ENCODE measurements at places on chromosomes 12 and 14.

DNA sequence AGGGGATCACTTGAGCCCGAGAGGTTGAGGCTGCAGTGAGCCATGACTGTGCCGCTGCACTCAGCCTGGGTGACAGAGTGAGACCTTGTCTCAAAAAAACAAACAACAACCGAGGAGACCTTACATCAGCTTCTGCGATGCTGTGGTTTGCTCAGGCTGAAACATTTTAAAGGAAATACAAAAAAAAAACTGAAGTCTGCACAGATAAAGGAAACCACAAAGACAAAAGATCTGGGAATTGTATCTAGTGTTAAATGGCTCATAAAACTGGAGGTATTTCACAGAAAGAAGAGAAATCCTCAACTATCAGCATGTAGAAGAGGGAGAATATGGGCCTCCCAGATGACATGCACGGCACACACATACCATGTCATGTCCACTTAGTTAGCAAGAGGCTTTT lies 60.3 kb upstream of the VPS33A start:
- no peak for DNase-seq

DNA sequence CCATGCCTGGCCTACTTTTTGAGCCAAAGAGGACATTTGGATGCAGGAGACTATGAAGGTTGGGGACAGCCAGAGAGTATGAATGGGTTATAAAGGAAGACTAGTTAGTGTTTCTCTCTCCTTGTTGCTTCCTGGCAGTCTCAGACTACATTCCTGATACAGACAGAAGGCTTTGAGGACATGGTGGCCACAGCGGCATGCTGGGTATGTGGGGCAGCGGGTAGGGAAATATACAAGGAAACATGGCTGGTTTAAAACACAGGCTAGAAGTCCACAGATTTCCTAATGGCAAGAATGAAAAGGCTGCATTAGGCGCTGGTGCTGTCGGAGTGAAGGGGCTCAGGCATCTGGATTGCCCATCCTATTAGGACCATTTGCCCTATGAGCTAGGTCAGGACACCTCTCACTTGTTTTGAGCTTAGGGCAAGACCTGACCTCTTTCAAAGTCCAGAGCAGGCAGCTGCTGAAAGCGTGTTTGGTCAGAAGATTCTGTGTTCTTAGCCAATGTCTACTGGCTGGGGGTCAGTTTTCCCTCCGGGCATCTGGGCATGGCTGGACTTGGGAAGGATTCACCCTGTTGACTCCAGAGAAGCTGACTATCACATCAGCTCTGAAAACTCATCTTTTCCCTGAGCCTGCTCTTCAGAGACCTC lies 20.1 kb upstream of the FBXO21 start:
- no peak for DNase-seq

- no peak for DNase-seq
Observed at GRCh38 chr14:63535918-63536317, 7.3 kb downstream of the PPP2R5E start.

DNA sequence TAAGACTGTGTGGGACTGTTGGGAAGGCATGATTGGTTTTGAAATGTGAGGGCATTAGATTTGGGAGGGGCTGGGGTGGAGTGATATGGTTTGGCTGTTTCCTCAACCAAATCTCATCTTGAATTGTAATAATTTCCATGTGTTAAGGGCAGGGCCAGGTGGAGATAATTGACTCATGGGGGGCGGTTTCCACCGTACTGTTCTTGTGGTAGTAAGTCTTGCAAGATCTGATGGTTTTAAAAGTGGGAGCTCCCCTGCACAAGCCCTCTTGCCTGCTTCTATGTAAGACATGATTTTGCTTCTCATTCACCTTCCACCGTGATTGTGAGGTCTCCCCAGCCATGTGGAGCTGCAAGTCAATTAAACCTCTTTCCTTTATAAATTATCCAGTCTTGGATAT lies 76.6 kb upstream of the PPFIA2 start:
- DNase-seq, result no peak

DNA sequence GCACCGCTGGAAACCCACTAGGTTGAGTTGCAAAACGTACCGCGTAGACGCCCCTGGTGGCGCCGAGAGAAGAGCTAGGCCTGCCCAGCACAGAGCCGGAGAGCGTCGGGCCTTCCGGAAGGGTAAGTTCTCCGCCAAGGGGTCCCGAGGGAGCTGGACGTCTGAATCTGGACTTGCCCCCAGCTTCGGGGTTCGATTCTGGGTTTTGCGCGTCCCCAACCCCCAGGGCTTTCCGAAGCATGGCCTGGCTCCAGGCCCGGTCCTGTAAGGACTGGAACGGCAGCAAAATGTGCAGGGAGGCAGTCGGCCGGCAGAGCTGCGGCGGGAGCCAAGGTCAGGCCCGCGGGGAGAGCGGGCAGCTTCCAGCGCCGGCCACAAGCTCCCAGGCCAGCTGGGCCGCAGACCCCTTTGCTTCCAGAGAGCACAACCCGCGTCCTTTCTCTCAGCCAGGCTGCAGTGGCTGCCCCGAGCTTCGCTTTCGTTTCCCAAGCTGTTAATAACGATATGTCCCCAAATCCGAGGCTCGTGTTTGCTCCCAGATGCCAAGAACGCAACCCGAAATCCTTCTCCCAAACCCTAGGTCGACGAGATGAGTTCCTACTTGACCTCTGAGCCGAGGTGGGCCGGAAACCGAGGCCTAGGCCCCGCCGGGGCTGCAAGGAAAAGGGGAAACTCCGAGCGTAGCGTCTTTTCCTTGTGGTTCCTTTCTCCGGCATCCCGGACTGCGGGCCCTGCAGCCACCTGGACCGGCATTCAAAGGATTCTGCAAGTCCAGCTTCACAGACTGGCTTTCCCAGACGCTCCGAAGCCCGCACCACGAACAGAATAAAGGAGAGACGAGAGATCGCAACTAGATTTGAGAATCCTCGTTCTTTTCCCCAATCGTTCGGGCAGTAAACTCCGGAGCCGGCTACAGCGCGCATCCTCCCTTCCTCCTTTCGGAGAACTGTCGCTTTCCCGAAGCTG lies 3.2 kb upstream of the TBX5 start:
- DNase-seq, result no peak

DNA sequence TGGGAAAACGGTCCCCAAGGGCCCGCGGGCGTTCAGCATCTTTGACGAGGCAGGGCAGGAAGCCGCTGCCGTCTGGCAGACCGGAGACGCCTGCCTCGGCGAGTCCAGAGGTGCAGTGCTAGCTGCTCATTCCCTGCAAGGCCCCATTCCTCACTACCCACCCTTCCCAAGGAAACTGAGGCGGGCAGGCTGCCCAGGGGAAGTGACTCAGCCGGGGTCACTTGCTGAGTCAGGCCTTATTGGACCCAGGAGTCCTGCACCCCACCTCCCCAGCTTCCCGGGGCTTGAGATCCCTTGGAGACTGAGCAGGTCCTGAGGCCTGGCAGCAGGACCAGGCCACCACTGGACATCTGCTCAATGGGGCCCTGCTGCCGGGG lies 3.7 kb downstream of the SH2B3 start:
- DNase-seq, result no peak

DNA sequence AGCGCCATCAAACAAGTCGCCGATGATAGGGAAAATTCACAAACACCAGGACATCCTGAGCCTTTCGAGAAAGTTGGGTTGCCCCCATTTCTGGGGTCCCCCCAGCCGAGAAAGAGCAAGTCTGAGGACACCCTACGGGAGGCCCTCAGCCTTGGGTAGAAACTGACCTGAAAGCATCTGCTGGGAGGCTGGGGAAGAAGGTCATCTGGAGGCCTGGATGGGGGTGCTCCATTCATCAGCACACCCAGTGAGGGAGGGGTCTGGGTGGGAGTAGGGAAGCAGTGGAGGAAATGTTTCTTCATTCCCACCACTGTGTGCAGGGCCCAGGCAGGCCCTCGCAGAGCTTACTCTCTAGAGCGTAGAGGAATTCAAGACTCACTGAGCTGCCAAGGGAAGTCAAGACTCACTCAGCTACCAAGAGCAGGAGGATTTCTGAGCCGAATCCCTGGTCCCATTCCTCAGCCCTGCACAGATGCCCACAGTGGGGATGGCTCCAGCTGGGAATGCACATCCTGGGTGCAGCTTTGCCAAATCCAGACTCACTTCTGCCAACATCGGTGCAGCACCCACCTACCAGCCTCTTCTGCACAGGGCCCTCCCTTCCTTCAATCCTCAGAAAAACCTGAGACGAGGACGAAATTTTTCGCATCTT lies 38.1 kb downstream of the DIO3 start:
- no peak for DNase-seq

GRCh38 chr14:31936115-31936514 lies 141.0 kb upstream of the ARHGAP5 start:
- no peak for DNase-seq

DNA sequence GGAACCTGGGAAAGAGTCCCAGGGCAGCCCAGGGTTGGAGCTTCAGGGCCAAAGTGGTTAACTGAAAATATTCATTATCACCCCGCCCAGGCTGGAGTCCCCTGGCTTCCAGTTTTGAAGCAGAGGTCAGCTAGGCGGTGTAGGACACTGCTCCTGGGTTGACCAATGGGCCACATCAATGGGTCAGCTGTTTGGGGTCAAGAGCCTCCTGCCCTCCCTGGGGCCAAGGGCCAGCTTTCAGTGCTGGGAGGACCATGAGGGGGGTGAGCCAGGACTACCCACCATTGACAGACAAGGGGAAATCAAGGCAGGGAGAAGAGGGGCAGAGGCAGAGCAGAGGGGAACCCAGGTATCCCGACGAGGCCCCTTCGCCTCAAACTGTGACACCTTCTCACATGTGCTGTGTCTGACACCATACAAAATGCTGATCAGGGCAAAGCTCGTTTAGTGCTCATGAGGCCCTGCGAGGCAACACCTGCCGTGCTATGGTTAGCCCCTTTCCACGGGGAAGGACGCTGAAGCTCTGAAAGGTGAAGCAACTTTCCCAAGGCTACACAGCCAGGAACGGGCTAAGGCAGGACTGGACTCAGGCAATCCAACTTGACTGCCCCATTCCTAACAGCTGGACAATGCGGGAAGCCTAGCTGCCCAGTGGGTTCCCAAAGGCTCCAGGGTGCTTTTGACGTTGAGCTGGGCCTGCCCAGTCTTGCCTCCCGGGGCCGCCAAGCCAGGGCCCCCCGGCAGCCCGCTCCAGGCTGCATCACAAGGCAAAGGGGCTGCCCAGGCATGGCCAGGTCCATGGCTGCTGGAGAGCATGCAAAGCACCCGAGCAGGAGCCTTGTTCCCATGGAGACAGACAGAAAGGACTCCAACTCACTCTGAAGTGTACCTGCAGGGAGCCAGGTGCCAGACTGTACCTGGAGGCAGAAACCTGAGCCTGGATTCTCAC lies 2.0 kb downstream of the SYNE3 start:
- no peak for DNase-seq

DNA sequence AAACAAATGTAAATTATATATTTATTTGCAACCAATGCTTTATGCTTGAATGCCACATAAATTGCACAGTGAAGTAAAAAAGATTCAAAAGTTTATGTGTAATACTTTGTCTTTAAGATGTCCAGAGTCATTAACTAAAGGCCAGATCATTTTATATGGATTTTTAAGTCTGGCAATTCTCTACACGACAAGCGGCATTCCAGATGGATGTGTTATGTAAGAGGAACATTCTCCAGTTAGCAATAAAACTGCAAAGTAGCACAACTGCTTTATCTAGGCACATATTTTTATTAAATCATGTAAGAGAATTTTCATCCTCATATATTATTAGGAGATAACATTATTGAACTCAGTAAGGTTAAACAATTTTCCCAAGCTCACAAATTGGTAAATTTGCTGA lies 1717.7 kb upstream of the SEL1L start:
- no peak for DNase-seq

DNA sequence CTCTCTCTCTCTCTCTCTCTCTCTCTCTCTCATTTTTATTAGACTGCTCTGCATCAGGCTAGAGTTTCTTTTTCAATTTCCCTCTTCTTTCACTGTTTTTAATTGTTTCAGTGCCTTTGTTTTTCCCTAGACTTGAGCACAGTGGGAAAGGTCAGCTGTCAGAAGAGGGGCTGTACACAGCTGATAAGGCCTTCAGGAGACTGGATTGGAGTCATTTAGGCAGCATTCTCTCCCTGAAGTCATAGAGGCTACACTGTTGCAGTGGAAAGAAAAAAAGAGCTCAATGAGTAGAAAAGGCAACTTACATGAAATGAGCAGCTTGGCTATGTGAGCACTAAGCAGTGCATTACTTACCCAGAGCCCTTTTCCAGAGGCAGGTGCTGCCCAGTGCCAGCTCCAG lies 456.9 kb downstream of the NRXN3 start:
- DNase-seq, result no peak

GRCh38 chr12:96040305-96041133 lies 5.1 kb upstream of the LTA4H start:
- DNase-seq, result no peak

- DNase-seq, result no peak
Observed at GRCh38 chr14:72606879-72607278, 287.0 kb downstream of the DPF3 start.

DNA sequence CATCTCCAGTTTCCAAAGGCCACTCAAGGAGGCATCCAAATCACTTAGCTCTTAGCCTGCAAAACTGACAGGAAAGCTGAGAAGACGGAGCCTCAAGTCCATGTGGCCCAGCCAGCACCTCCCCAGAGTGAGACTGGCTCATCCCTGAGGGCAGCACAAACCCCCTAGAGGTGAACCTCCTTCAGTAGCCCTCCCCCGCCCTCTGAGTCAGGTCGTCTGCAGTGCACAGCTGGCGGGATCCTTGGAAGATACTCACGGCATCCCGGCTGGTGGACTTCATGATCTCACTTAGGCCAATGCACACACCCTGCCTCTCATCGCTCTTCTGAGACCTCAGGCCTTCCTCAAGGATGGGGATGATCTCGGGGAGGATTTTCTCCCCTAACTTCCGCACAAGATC lies 24.1 kb upstream of the RAB35 start:
- DNase-seq, result no peak

DNA sequence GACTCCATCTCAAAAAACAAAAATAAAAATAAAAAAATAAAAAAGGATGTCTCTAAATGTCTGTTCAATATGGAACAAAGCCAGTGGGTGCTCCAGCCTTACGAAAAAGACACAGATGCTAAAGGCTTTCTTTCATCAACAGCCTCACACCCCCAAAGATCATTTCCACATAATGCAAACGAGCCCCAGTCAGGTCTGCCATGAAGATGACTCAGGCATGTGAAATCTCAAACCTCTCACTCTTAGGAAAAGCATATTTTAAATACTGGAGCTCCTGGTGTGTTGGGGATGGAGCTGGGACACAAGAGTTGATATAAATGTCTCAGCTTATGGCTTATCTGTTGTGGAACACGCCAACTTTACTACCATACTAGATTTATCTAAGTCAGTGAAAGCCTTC lies 49.9 kb upstream of the PLXNC1 start:
- DNase-seq, result peak; percentile 36

DNA sequence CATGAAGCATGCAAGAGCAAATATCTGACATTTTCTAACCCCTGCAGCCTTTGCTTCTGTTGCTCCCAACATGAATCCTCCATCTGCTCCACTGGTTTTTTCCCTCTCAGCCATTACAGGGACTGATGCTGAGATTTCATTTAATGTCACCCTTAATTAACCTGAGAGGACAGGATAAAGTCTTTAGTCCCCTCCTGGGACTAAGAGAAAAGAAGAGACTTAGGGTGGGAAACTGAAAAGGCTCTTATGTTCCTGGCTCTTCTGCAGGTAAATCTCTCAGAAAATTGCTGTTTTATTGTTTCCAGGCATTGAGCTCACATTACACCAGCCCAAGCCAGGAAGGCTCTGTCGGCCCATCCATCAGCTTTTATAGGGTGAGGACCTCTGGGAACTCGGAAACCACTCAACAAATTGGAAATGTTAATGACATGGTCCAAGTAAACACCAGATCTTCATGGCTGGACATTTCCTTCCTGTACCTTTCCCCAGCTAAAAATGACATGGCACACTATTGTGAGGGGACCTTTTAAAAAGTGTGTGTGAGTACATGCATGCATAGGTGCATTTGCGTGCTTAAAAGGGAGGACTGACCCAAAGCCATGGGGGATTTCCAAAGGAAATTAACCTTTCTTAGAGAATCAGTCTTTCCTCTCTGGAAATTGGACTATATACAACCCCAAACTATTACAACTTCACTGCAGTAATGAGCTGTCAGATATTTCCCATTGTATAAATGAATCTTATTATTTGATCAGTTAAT lies 408.1 kb upstream of the TMTC1 start:
- DNase-seq, result no peak

All from RWPE1 (cell line).